Esophagus squamous epithelium (tissue), 5 donors: ENCODE measurements at places on chromosomes 16 and 17.

DNA sequence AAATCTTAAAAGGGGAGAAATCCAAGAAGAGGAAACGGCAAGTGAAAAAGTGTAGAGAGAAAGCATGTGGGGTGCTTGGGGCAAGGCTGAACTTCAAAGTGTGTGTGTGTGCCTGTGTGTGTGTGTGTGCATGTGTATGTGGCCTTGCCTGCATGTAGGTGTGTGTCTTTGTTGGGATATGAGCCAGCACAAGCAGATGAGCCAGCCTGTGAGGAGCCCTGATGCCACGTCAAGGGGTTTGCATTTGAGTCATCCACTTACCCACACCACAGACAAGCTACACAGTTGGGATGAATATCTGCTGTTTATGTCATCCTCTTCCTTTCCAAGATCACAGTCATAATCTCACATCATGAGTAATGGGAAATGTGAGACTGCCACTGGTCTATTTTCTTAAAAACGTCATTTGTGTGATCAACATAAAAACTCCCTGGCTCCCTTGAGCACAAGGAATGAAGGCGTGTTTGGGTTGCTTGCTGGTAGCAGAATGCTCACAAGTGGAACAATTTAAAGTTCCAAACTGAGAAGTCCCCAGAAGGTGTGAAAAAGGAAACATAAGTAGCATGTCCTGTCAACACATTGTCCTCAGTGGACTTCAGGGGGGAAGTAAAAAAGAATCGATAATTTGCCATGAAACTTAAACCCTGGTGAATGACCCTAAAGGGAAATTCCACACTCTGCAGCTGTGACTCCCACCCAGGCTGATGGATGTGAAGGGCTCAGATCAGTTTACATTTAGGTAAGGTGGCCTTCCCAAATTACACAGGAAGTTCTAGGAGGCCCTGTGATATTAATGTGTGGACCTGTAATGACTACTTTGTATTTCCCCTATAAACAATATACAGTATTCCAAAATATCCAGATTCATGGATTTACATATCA is 14.7 kb downstream of the KCTD19 start:
- no peak for DNase-seq

DNA sequence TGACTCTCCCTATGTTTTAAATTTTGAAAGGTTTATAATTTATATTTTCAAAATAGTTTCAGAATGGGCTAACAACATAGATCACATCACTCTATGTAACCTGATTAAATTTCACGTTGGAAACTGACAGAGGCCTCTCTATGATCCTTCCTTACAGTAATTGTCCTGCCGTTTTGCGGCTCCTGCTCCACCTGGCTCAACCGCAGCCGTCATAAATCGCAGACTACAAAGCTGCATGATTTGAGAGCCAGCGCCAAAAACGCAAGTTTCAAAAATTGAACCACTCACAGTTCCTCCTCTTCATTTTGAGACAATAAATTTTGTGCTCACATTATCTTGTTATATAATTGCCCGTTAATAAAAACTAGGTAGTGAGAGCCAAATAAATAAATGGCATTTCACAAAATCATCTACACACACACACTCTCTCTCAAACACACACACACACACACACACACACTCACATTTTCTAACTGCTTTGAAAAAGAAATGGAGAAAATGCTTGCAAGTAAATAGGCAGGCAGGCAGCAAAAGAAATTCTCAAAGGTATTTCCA is 263.1 kb upstream of the PSMD7 start:
- DNase-seq: no peak

DNA sequence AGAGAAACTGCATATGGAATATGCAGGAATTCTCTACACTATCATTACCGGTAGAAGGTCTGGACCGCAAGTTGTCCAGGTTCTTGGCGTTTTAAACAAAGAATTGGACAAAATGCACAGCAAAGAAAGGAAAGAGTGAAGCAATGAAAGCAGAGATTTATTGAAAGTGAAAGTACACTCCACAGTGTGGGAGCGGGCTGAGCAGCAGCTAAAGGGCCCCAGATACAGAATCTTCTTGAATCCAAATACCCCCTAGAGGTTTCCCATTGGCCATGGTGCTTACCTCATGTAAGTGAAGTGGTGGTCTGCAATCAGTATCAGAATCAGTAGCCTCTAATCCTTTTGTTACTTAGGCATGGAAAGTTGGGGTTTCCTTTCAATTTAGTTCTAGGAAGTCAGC is 178.5 kb upstream of the IRX3 start:
- DNase-seq: no peak

DNA sequence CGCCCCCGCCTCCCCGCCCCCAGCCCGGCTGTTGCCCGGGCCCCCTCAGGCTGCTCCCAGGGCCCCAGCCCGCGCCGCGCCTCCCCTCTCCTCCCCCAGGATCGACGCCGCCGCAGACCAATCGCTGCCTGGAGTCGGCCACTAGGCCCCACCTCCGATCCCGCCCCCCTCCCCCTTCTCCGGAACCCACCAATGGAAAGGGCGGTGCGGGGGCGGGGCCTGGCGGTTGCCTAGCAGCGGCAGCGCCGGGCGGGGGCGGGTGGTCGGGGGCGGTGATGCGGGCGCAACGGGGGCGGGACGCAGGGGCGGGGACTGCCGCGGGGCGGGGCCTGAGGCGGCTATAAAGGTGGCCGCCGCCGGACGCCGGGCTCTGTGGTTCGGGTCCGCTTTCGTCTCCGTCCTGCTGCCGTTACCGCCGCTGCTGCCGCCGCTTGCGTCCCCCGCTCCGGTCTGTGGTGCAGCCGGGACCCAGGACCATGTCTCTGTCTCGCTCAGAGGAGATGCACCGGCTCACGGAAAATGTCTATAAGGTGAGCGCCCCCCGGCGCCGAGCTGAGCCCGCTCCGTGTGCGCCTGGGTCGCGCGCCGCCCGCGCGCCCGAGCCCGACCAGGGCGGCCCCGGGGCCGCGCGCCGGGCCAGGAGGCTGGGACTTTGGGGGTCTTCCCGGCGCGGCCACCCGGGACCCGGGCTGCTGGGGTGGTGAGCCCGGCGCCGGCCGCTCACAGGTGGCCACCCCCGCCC is at the start of gene BAIAP2:
Gene BAIAP2, plus strand, starts transcription at position 373 of the 742 bp plus-strand sequence. Its CDS starts 104 bp downstream, at position 477.
- DNase-seq: peak; percentile 82

DNA sequence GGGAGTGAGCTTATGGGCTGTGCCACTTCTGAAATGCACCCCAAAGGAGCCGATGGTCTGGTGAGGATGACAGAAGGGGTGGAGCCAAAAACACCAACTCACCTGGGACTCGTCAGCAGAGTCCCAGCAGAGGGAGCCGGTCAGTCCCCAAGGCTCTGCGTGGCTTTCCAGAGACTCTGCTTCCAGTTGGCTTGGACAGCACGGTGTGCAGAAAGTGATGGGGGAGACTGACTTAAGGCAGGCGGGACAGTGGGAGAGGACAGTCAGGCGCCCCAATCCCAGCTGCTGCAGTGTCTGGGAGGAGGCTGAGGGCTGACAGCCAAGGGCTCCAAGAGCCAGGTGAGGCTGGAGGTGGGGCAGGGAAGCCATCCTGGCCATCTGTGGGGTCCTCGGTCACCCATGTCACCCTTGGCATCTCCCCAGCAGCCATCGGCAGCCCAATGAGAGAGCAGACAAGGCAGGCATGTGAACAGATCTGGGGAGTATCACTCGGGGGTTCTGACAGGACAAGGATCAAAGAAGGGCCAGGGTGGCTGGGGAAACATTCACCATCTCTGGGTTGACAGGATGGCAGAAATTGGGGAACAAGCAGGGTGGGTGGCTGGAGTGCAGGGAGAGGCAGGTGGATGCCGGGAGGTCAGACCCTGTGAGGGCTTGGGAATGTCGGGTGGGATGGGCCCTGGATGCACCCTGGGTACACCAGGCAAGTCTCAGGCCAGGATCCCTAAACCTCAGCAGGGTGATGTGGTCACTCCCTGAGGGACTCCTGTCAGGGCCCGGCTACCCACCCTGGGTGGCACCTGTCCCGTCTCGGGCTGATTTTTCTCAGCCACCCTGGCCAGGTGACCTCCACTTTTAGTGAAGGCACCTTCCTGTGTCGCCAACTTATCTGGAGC is 8.9 kb upstream of the KRTAP17-1 start:
- no peak for DNase-seq

DNA sequence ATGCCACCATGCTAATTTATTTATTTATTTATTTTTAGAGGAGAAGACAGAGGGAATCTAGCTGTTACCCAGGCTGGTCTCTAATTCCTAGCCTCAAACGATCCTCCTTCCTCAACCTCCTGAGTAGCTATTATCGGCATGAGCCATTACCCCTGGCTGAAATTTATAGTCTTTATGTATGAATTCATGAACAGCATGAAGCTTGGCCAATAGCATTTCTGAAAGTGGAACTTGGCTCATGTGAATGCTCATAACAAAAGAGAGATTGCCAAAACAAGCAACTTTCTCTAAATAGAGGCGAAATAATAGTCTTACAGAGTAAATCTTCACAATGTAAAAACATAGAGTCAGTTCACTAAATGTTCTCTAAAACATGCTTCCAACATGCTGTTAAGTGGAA is 30.1 kb upstream of the SMURF2 start:
- no peak for DNase-seq

GRCh38 chr16:117379-118365 is 20.8 kb downstream of the NPRL3 start:
- no peak for DNase-seq

DNA sequence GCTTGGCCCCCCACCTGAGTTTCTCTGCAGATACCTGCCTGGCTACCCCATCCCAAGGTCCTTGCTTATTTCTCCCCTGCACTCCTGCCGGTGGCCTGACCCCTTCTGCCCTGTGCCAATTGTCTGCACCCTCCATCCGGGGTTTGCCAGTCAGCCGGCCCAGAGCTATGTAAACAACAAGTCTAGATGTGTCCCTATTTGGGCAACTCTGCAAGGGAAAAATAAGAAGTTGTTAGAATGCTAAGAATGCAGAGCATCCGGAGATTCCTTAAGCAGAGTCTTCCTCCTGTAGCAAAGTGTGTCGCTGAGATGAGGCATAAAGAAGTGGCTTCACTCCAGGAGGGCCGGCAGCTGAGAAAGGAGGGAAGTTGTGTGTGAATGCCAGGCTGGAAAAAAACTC is 46.6 kb downstream of the RGS9 start:
- DNase-seq: no peak

GRCh38 chr16:87188104-87188503 is 129.1 kb downstream of the C16orf95 start:
- DNase-seq: no peak

DNA sequence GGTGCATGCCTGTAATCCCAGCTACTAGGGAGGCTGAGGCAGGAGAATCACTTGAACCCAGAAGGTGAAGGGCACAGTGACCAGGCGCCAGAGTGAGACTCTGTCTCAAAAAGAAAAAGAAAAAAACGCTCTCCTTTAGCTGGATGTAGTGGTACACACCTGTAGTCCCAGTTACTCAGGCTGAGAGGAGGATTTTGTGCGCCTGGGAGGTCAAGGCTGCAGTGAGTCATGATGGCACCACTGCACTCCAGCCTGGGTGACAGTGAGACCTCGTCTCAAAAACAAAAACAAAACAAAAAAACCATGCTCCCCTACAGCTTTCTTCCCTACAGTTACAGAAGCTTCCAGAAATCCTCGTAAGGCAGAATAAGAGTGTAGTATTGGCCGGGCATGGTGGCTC is 33.1 kb upstream of the ST6GALNAC1 start:
- DNase-seq: no peak

DNA sequence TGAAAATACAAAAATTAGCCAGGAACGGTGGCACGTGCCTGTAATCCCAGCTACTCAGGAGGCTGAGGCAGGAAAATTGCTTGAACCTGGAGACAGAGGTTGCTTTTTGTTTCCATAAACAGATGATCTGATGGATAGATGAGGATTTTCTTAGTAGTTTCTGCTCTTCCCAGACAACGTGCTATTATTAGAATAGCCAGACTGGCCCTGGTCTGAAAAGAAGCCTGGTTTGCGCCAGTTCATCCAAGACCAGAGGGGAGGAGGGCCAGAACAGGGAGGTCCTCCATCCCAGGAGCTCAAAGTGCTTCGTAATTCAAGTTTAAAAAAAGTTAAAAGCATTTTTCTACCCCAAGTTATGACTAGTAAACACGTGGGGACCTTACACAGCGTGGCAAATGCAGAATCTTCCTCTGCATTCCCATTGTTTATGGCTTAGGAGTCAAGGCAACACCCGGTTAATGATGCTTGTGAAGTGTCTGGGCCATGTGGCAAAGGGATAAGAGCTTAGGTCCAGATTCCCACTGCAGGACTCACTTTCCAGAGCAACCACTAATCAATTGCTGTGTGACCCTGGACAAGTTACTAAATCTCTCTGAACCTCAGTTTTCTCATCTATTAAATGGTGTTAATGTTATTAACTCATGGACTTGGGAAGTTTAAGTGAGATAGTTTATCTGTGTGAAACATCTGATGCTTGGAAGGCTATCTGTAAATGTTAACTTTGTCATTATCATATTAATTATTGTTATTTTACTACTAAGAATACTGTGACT is 205.4 kb downstream of the CCDC182 start:
- no peak for DNase-seq

GRCh38 chr17:51740531-51740930 is 418.0 kb downstream of the CA10 start:
- DNase-seq: no peak

DNA sequence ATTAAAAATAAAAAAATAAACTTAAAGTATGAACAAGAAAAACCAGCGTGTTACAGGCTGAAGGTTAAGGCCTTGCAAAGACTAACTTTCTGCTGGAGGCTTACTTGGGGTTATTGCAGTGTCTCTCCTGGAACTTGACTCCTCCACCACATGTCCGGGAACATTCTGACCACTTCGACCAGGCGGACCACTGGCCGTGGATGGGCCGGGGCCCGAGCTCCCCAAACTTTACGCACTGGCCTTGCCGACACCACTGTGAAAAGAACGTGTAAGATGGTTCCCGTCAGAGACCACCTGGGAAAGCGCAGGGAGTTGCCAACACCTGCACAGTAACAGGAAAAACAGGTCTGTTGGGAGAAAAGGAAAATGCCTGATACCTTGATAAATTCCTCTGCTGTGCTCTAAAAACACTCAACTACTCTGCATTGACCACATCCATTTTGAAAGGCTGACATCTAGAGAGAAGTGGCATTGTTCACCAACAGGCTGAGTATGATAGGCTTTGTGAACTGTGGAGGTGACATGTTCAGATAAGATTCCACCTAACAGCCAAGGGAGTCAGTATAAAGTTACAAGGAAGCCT is 99.1 kb downstream of the ADAMTS18 start:
- DNase-seq: no peak

- DNase-seq: no peak
Observed at GRCh38 chr17:70181866-70182265, 12.5 kb downstream of the KCNJ2 start.

DNA sequence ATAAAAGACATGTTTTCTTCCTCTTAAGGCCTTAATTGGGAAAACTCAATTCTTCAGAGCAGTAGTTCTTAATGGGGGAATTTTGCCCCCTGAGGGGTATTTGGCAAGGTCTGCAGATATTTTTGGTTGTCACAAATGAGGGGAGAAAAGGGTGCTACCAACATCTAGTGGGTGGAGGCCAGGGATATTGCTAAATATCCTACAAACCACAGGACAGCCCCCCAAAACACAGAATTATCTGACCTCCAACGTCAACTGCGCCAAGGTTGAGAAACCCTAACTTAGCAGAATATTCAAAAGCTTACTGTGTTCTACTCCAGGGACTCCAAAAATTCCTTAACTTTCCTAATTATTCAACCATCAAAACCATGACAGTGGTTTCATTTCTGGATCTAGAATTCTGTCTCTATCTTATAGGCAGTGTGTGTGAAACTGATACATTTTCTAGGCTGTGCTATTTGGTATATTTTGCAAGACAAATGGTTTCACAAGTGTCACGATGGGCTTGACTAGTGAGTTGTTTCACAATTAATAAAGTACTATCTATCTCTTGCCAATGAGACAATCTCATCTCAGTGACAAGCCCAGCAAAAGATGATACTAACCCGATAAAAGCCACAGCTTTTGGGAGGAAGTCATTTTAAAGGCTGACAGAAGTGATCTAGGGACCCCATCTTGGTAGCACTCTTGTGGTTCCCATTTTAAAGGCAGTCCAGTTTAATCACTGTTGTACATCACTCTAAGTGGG is 14.7 kb downstream of the TXNDC11 start:
- DNase-seq: no peak
